ENCODE measurements at places on chromosomes 13 and 19.

DNA sequence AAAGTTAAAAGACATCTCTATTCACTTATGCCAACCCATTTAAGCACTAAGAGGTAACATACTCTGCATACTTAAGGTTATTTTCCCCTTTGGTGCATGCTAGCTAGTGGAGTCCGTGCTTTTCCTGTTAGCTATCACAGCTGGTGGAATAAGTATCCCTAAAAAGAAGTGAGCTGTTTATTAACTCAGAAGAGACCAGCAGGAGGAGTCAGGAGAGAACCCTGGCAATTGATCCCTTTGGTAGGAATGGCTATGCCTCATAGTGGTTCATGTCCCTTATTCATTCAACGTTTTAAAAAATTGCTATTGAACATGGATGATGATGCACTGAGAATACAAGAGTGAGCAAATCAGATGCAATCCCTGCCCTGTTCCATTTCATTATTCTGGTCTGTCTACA, 12.4 kb upstream of the NEK5 start:
- DNase-seq: no peak

GRCh38 chr19:1981253-1981652, 34.3 kb downstream of the BTBD2 start:
- no peak for DNase-seq

DNA sequence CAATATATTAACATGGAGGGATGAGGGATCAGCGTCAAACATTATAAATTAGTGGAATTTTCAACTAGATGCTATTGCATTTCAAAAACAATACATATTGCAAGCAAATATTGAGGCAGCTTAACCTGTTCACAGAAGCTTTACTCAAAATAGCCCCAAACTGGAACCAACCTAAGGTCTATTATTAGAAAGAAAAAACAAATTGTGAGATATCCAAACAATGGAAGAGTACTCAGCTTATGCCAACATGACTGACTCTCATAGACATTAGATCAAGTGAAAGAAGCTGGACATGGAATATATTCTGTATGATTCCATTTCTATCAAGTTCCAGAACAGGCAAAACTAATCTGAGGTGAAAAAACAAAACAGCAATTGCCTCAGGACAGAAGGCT, 27.6 kb upstream of the NEK3 start:
- no peak for DNase-seq

DNA sequence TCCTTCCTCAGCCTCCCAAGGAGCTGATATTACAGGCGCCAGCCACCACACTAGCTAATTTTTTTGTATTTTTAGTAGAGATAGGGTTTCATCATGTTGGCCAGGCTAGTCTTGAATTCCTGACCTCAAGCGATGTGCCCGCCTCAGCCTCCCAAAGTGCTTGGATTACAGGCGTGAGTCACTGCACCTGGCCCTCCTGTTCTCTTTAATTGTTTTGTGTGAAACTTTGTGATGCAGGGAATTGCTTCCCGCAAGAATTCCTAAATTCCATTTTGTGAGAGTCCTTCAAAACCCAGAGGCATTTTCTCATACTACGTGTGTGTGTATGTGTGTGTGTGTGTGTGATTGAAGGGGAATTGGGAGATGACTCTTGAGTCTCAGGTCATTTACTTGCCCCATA, 65.0 kb upstream of the ZNF835 start:
- no peak for DNase-seq

DNA sequence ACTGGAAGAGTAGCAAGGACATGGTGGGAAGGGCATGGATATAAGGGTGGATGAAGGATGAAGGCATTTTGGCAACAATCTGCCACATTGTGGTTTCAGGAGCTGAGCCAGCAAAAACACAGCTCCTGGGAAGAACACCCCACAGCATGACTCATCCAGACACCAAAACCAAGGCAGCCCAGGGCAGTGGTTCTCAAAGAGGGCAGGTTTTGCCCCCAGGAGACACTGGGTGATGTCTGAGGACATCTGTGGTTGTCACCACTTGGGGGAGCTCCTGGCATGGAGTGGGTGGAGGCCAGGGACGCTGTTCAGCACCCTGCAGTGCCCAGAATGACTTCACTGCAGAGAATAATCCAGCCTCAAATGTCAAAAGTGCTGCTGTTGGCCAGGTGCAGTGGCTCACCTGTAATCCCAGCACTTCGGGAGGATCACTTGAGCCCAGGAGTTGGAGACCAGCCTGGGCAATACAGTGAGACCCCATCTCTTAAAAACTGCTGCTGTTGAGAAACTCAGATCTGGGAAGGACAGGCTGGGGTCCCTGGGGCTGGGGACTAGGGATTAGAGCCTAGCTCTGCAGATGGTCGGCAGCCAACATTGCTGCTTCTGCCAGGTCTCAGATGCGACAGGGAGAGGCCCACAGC, 16.1 kb downstream of the ZFR2 start:
- DNase-seq: no peak

DNA sequence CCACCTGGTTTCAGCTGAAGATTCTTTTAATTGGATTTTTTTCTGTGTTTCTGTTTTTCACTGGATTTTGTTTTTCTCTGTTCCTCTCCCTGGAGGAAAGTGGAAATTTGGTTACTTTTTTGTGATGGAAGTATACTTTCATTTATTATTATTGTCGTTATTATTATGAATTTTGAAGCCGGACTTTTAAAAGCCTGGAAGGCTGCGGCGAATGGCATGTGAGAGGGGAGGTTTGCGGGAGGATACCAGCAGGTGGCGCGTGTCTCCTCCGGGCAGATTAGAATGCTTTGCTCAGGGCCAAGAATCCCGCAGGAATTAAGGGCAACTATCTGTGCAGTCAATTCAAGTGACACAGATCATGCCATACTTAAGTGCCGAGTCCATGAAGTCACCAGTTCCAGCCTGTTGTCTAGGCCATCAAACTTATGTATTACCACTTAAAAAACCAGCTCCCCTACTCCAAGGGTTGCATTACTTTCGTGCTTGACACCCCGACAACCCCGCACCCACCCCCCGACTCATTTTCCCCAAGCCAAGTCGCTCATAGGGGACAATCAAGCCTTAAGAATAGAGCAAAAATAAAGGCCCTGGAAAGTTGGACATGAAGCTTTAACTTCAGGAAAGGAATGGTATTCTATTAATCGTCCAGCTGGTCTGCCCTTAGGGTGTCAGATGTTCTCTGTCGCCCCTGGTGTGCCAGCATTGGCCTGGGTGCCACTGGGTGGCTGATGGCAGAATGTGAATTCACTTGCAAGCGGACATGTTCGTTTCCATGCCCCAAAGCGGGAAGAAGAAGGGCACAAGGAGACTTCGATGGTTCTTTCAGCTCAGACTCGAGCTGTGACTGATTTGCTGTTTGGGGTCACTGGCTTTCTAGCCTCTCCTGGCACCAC, 1.3 kb upstream of the LRCH1 start:
- peak; percentile 45 for DNase-seq

- no peak for DNase-seq
These were observed 40.1 kb downstream of the ZC3H13 start for GRCh38 chr13:46012404-46012803.

GRCh38 chr19:17235971-17236777, 9.5 kb downstream of the NR2F6 start:
- DNase-seq: no peak

GRCh38 chr13:64078480-64078936, 2662.9 kb upstream of the PCDH20 start:
- no peak for DNase-seq

GRCh38 chr13:101323601-101324000, 92.7 kb downstream of the NALCN start:
- DNase-seq: no peak

DNA sequence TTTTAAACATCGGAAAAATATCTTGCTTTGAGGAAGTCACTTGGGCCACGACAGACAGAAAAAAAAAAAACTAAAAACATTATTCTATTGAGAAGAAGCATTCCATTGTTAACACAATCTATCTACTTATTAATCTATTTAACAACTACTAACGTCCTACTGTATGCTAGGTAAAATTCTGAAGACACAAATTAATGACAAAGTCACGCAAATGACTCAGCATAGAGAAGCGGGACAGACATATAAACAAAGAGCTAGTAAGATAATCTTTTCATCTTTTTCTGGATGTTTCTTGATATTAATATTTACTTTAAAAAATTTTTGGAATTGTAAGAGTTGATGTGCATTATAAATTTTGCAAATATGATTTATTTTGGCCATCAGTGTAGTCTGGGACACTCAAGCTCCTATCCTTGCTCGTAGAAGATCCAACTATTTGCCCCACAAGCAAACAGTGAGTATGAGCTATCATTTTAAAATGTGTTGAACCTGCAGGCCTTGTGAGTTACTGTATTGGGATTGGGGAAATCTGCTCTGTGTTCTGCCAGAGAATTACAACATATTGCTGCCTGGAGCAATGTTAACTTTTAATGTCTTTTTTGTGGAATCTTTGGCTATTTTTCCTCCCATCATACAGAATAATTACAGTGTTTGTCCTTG, 109.1 kb downstream of the PCDH9 start:
- no peak for DNase-seq

DNA sequence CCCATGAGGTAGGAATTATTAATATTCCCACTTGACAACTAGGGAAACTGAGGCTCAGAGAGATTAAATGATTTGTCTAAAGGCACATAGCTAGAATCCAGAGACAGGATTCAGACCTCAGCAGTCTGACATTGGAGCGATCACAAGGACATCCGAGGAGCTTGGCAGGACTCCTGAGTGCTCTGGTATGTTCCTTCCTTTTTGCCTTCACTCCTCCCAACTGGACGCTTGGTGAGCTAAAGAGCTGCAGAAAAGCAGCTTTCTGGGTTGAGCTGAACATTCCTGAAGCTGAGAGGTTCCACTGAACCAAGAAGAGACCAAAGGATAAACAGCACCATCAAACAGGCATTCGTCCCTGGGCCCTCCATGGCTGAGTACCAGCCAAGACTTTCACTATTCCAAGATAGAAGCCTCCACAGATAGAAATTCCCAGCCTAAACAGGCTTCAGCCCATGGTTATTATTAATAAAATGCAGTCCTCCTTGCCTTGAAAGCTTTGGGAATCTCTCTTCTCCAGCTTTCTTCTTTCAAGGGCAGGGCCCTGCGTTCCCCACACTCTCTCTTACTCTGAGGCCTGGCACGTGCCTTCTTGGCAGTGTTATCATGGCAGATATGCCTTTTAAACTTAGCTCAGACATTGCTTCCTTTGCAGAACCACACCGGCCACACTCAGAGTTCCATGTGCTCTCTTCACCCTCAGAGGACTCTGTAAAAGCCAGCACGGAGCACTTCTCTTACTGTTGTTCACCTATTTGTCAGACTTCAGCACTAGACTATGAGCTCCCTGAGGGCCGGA, 97.1 kb downstream of the CYSLTR2 start:
- no peak for DNase-seq

- no peak for DNase-seq
These were observed 14.9 kb downstream of the MAP2K2 start for GRCh38 chr19:4108767-4109625.

DNA sequence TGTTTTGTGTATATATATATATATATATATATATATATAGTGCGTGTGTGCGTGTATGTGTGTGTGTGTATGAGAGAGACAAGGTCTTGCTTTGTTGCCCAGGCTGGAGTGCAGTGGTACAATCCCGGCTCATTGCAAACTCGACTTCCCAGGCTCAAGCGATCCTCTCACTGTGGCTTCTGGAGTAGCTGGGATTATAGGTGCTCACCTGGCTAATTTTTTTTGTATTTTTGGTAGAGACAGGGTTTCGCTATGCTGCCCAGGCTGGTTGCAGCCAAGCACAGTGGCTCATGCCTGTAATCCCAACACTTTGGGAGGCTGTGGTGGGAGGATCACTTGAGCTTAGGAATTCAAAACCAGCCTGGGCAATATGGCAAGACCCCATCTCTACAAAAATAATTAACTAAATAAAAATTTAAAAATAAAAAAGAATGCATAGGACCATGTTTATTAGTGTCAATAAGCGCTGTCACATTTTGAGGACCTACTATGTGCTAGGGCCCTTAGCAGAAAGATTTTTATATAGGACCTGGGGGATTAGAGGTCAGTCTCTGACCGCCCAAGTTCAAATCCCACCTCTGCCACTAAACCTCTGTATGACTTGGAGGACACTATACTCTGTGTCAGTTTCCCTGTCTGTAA, 1.8 kb downstream of the PVR start:
- no peak for DNase-seq

GRCh38 chr13:32164622-32165268, 133.2 kb downstream of the FRY start:
- no peak for DNase-seq

Data from right kidney (tissue), 9 donors.